ENCODE measurements at places on chromosomes 7 and 10. TPM values are rescaled to one million over a fixed set of nuclear protein-coding genes. Genes with fewer than 3 reads are reported as not detected.

PON1 gene
- not detected for total RNA-seq

GIMAP4 gene
- total RNA-seq = not detected

ARHGAP12 gene
- 31.0 TPM for total RNA-seq

AKAP9 gene
- 34.5 TPM for total RNA-seq

SPDYE1 gene
- not detected for total RNA-seq

WASHC2C gene
- total RNA-seq = 36.4 TPM

GFRA1 gene
- under 0.01 TPM for total RNA-seq

PDZD7 gene
- total RNA-seq = 0.13 TPM

TRIM73 gene
- 0.38 TPM for total RNA-seq

PTN gene
- total RNA-seq = 0.26 TPM

AOAH gene
- not detected for total RNA-seq

ABCB1 gene
- under 0.01 TPM for total RNA-seq

CPA4 gene
- 5.6 TPM for total RNA-seq

ZRANB1 gene
- 29.5 TPM for total RNA-seq

SMURF1 gene
- total RNA-seq = 42.4 TPM

KIAA1217 gene
- total RNA-seq = 4.9 TPM

CAV1 gene
- total RNA-seq = 157 TPM
